ENCODE measurements at places on chromosomes 1 and 21.

- no peak for DNase-seq
Observed at GRCh38 chr1:29120367-29120766, 3.3 kb downstream of the TMEM200B start.

DNA sequence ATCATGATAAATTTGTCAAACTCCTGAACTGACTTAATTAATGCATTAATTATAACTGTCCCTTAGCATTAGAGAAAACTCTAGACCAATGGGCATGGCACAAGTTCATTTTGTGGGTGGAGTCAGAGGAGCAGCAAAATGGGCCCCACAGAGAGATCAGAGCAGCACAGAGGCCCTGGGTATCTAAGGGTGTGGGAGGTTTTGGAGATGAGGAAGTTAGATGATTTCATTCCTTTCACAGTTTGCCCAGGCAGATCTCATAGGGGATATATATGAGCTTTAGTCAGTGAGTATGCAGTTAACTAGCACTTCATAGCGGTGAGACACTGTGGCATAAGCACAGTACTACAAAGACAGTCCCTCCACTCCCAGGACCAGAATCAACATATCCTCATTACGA, 117.3 kb downstream of the MAB21L3 start:
- DNase-seq, result no peak

DNA sequence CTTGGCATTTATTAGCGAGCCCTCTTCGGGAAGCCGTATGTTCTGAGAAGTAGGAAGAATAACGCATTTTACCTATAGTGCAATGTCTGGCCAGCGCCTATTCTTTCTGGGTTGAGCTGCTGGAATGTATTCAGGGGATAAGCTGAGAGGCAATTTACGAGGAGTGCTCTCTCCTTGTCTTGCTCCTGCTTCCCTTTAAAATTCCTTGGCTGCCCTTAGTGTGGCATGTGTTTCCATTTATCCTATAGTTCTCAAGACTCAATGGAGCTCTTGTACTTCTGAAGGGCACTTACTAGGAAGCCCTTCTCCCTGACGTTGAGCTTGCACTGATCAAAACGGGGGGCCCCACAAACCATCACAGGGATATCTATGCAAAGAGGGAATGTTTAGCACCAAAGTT, 364.6 kb downstream of the DISC1 start:
- DNase-seq, result no peak

DNA sequence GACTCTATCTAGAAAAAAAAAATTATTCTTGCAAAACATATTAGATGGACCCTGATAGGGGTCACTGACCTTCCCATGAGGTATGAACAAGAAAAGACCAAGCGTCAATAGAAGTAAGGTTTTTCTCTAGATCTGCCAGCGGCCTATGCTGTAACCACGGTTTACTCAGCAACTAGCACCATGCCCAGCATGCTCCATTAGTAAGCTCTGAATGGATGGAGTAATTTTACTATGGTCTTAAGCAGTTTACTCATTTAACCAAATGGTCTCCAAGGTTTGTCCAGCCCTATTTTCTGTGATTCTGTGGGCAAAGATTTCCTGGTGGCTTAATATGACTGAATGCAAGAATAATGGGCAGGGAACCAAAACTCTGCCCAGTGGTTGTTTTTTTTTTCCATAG, 113.9 kb downstream of the ADSS2 start:
- DNase-seq, result no peak

DNA sequence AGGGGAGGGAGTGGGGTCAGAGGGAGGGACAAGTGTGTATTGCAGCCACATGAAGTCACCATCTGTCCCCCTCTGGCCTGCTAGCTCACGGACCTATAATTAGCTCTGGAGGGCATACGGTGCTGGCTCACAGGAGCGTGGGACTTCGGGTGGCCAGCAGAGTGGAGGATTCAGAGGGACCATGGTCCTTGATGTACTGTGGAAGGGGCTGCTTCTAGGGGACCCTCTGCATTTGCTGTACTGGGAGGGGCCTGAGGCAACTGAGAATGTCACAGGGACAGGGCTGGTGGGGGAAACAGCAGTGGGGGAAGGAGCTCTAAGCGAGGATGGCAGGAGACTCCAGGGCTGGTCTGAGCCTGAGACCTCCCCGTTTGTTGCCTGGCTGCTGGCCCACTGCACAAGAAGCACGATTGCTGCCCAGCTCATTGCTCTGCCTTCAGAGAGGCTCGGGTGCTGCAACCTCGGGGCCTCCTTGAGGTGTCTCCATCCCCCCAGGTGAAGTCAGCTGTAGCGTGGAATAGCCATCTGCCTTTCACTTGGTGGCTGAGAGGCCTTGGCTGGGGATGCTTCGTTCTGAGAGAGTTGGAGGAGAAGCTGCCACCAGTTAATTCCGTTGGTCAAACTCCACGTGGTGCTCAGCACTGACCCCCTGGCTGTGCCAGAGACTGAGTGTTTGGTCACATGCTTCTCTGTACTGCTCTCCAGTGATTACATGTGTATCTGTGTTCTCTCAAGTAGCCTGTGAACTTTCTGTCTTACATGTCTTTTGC, 2.7 kb downstream of the PPFIA4 start:
- DNase-seq, result no peak

DNA sequence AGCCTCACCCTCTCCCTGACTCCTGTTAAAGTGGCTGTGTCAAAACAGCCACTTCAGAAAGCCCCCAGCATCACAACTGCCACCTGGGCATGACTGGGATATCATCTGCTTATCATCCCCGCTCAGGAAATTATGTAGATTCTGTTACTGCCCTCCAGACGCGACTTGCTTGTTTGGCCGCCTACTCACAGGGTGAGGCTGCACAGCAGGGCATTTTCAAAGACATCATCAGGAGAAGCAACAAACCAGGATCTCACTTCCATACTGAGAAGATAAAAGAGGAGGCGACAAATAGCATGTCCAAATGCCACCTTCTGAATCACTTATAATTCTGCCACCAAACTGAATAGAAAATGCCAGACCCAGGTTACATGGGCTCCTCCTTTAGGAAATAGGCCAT, 94.8 kb downstream of the MIS18A start:
- DNase-seq, result no peak

GRCh38 chr1:16147156-16147926, 8.5 kb downstream of the EPHA2 start:
- no peak for DNase-seq

- DNase-seq, result no peak
Observed at GRCh38 chr1:179007233-179007632, 18.5 kb upstream of the FAM20B start.

GRCh38 chr1:225845571-225846259, 35.8 kb downstream of the EPHX1 start:
- DNase-seq, result peak; percentile 86

GRCh38 chr1:63748641-63749040, 25.2 kb upstream of the ROR1 start:
- no peak for DNase-seq

Data from RWPE1 (cell line).